Calu3 (cell line): ENCODE measurements at places on chromosomes 12 and 14. TPM values are rescaled to one million over a fixed set of nuclear protein-coding genes. Genes with fewer than 3 reads are reported as not detected.
A peak's percentile ranks its signal among the peaks of the same experiment; 100 is the strongest.

- H3K4me1 ChIP-seq, result peaks cover 21% of the 10 kb centered on the region
- no peak for DNase-seq
- H3K4me3 ChIP-seq, result no peak overlapping the region
- peaks cover 38% of the 10 kb centered on the region for H3K36me3 ChIP-seq
- H3K27me3 ChIP-seq, result peaks cover 4% of the 10 kb centered on the region
Observed at GRCh38 chr14:101557321-101557695, 4.0 kb upstream of the DIO3 start.

GRCh38 chr12:4037747-4038312 is 164.6 kb upstream of the PARP11 start:
- no peak overlapping the region for H3K4me3 ChIP-seq
- DNase-seq, result peak; percentile 57
- H3K27me3 ChIP-seq, result peaks cover 98% of the 10 kb centered on the region
- no peaks in the 10 kb centered on the region for H3K4me1 ChIP-seq
- no peaks in the 10 kb centered on the region for H3K36me3 ChIP-seq

Gene NEUROD4
- total RNA-seq, result not detected in 2 replicates

DNA sequence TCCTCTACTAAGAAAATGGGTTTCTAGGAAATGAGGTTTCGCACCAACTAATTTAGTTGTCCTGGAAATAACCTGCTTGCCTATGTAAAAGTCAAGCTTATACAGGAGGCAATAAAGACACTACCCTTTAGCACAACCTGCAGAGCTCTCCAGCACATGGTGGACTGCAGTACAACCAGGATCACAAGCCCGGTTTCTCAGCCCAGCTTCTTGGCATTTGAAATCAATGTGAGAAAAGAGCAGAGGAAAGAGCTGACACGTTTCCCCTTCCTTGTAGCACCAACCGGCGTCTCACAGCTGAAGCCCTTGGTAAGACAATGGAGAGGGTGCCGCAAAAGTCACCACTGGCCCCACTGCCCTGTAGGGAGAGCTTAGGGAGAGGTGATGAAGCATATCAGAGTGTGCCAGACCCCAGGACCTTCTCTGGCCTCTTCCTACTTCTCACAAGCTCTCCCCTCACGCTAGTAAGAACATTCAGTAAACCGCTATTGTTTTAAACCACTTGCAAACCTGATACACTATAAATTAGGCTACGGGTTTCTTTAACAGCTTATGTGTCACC is 8.6 kb downstream of the SPTLC2 start:
- no peaks in the 10 kb centered on the region for H3K27me3 ChIP-seq
- no peak overlapping the region for H3K27ac ChIP-seq
- no peak for DNase-seq
- H3K4me1 ChIP-seq, result peaks cover 22% of the 10 kb centered on the region

- no peaks in the 10 kb centered on the region for H3K4me1 ChIP-seq
- H3K27ac ChIP-seq, result no peak overlapping the region
- H3K4me3 ChIP-seq, result no peak overlapping the region
- H3K36me3 ChIP-seq, result no peaks in the 10 kb centered on the region
- peak; percentile 4 for DNase-seq
Observed at GRCh38 chr14:59631237-59631636, 54.6 kb upstream of the CCDC175 start.

- H3K36me3 ChIP-seq, result no peaks in the 10 kb centered on the region
- H3K4me1 ChIP-seq, result peaks cover 19% of the 10 kb centered on the region
- no peak overlapping the region for H3K27ac ChIP-seq
Observed at GRCh38 chr12:106147956-106148355, 9.2 kb upstream of the NUAK1 start.

Gene FAM181A
- total RNA-seq, result not detected in 2 replicates

Gene TOMM20L
- not detected in 2 replicates for total RNA-seq

DNA sequence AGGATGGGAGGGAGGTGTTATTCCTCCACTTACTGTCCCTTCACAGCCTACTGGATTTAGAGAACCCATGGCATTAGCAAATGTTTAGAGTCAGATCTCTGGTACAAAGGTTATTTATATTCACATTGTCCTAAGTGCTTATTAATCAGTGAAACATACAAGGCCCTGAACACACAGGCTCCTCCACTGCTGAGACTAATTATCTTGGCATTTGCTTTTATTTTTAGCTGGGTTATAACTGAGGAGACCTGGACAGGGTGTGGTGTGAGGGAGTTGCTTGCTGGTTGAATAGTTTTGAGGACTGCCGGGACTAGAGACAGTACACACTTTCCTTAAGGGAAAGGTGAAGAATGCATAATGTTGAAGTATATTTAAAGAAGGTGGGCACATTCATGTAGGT is 77.5 kb downstream of the FIGNL2 start:
- H3K27ac ChIP-seq, result no peak overlapping the region
- no peaks in the 10 kb centered on the region for H3K36me3 ChIP-seq
- H3K4me3 ChIP-seq, result no peak overlapping the region
- DNase-seq, result no peak

- DNase-seq, result no peak
- H3K36me3 ChIP-seq, result no peaks in the 10 kb centered on the region
- peaks cover 9% of the 10 kb centered on the region for H3K4me1 ChIP-seq
- no peak overlapping the region for H3K27ac ChIP-seq
- no peaks in the 10 kb centered on the region for H3K27me3 ChIP-seq
- no peak overlapping the region for H3K4me3 ChIP-seq
Observed at GRCh38 chr12:91896286-91897024, 249.2 kb downstream of the BTG1 start.

GRCh38 chr14:91008759-91009409 is 51.6 kb downstream of the RPS6KA5 start:
- H3K27ac ChIP-seq, result peak overlapping the region; percentile 19
- peak; percentile 9 for DNase-seq
- H3K27me3 ChIP-seq, result no peaks in the 10 kb centered on the region
- peaks cover 49% of the 10 kb centered on the region for H3K4me1 ChIP-seq
- no peak overlapping the region for H3K4me3 ChIP-seq

Gene GZMH
- total RNA-seq, result not detected in 2 replicates

- DNase-seq, result no peak
- no peak overlapping the region for H3K27ac ChIP-seq
- no peaks in the 10 kb centered on the region for H3K4me1 ChIP-seq
- H3K27me3 ChIP-seq, result peaks cover 23% of the 10 kb centered on the region
- H3K4me3 ChIP-seq, result no peak overlapping the region
Observed at GRCh38 chr12:118727196-118727978, 254.0 kb upstream of the SRRM4 start.

- DNase-seq, result no peak
- no peak overlapping the region for H3K27ac ChIP-seq
- peaks cover 36% of the 10 kb centered on the region for H3K27me3 ChIP-seq
- H3K4me1 ChIP-seq, result peaks cover 8% of the 10 kb centered on the region
- no peak overlapping the region for H3K4me3 ChIP-seq
- peaks cover 13% of the 10 kb centered on the region for H3K36me3 ChIP-seq
Observed at GRCh38 chr12:49705479-49706134, 1.6 kb downstream of the FMNL3 start.

Gene B4GALNT1
- total RNA-seq, result 8.1 and 11.1 TPM in 2 replicates

DNA sequence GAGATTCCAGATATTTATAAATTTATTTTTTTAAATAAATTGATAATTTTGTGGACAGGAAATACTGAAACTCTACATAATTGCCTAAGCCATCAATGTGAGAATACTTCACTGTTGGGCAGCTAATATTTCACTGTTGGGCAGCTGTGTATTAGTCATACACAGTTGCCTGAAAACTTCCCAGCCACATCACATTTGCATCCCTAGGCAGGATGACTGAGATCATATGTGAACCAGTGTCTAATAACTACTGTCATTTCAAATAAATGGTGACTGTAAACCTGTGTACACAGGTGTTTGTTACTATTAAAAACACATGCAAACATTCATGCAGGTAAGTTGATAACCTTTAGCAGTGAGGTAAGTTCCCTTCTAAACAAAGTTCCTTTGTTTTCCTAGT is 43.9 kb downstream of the TMTC3 start:
- H3K27me3 ChIP-seq, result no peaks in the 10 kb centered on the region
- H3K4me1 ChIP-seq, result peaks cover 17% of the 10 kb centered on the region
- no peaks in the 10 kb centered on the region for H3K36me3 ChIP-seq
- H3K4me3 ChIP-seq, result no peak overlapping the region

- no peak overlapping the region for H3K27ac ChIP-seq
- H3K36me3 ChIP-seq, result peaks cover 5% of the 10 kb centered on the region
- no peak for DNase-seq
- no peaks in the 10 kb centered on the region for H3K27me3 ChIP-seq
Observed at GRCh38 chr14:34110531-34110930, 159.7 kb upstream of the EGLN3 start.

DNA sequence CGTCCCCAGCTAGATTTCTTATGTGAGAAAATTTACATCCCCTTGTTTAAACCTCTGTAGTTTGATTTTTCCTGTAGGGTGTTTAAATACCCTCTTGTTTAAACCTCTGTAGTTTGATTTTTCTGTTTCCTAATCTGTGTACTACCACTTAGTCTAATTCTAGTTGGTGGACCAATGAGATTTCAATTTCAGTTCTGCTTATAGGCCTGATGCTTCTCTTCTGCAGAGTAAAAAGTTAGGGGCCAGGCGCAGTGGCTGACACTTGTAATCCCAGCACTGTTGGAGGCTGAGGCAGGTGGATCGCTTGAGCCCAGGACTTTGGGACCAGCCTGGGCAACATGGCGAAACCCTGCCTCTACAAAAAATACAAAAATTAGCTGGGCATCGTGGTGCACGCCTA is 11.5 kb downstream of the UBC start:
- no peaks in the 10 kb centered on the region for H3K27me3 ChIP-seq
- H3K4me1 ChIP-seq, result peaks cover 53% of the 10 kb centered on the region
- no peak overlapping the region for H3K27ac ChIP-seq
- no peak overlapping the region for H3K4me3 ChIP-seq
- DNase-seq, result no peak

Gene PLA2G1B
- total RNA-seq, result not detected in 2 replicates

- peaks cover 29% of the 10 kb centered on the region for H3K4me1 ChIP-seq
- peaks cover 7% of the 10 kb centered on the region for H3K36me3 ChIP-seq
- H3K27me3 ChIP-seq, result no peaks in the 10 kb centered on the region
- DNase-seq, result no peak
- H3K27ac ChIP-seq, result no peak overlapping the region
- H3K4me3 ChIP-seq, result no peak overlapping the region
Observed at GRCh38 chr12:67826148-67826547, 163.1 kb upstream of the IFNG-AS1 start.

Gene NTS
- not detected in 2 replicates for total RNA-seq

Gene BICD1
- total RNA-seq, result 37.3 and 45.6 TPM in 2 replicates

Gene FIGNL2
- total RNA-seq, result not detected in 2 replicates

Gene IFNG-AS1
- not detected in 2 replicates for total RNA-seq

GRCh38 chr14:67241411-67242167 is at the start of gene PALS1:
Gene PALS1 (plus strand): TSS chr14:67241435. CDS start chr14:67279171, 37,736 bp downstream.
- H3K27ac ChIP-seq, result peak within 1 kb of the TSS; percentile 63
- peaks cover 21% of the 10 kb centered on the region for H3K4me1 ChIP-seq
- H3K36me3 ChIP-seq, result peaks cover 37% of the 10 kb centered on the region
- peak within 1 kb of the TSS; percentile 73 for H3K4me3 ChIP-seq
- DNase-seq, result peak; percentile 49

DNA sequence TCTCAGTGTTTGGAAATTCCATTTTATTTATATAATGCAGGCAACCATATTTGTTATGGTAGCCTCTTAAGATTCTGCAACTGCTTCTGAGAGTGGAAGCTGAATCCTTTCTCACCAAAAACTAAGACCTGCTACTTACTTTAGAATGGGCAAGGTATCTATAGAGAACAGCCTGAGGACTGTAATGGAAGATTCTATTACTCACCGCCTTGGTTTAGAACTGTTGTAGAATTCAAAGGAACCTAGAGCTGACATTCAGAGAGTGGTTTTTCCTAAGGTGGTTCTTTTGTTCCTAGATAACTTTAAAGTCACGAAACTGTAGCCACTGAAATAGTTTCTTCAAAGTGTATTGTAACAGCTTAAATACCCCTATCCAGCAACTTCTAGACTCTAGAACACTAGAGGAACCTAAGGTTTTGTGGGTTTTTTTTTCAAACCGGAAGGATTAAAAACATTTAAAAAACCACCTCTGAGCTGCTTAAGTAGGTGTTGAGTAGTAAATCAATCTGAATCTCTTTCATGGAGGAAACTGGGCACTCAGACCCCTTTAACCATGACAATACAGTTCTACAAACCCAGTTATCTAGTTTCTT is 4.2 kb downstream of the TDP1 start:
- no peaks in the 10 kb centered on the region for H3K27me3 ChIP-seq
- H3K4me1 ChIP-seq, result peaks cover 22% of the 10 kb centered on the region
- no peak overlapping the region for H3K27ac ChIP-seq
- no peak for DNase-seq
- no peak overlapping the region for H3K4me3 ChIP-seq

Gene SLC5A8
- total RNA-seq, result 0.12 TPM in 1 of 2 replicates, not detected in the other

DNA sequence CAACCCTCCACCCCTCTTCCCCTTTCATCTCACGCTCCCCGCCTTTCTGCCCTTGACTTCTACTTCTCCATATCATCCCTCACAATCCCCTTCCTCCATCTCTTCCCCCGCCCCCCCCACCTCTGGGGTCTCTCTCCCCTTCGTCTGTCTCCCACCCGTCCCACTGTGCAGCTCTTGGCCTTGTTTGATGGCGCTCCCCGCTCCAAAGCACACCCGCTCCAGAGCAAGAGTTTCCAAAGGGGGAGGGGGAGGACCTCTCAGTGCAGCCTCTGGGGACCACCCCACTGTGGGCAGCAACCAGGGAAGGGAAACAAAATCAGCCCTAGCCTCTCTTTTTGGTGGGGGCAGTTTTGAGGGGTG is 774 bp downstream of the CHGA start:
- DNase-seq, result no peak
- H3K27me3 ChIP-seq, result peaks cover 65% of the 10 kb centered on the region
- no peaks in the 10 kb centered on the region for H3K36me3 ChIP-seq
- no peak overlapping the region for H3K4me3 ChIP-seq
- H3K27ac ChIP-seq, result no peak overlapping the region

DNA sequence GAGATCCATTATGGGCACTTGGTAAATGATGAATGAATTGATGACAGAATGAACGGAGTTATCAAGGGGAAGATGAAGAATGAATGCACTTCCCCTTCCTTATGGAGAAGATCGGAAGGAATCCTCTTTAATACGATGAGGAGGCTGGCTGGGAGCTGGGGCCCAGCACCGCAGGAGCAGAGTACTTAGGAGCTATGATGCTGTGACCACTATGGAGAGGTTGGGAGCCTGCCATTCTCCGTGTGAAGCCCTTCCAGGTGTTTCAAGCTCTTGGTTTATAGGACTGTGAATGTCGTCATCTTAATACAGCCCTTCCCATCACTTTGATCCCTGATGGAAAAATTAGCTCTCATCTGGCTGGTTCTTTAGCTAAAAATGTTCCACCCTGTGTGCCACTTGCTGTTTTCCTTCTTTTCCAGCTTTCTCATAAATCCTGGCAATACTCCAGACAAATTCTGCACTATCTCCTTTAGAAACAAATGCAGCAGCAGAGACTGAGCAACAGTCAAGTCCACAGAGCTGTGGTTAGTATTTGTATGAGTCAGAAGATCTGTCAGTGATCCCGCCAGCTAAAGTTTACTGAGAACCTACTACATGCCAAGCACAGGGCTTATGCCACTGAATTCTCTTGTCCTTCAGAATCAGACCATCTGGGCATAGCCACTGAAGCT is 263.1 kb upstream of the CRY1 start:
- H3K4me3 ChIP-seq, result no peak overlapping the region
- DNase-seq, result no peak
- H3K36me3 ChIP-seq, result no peaks in the 10 kb centered on the region
- peaks cover 35% of the 10 kb centered on the region for H3K27me3 ChIP-seq

DNA sequence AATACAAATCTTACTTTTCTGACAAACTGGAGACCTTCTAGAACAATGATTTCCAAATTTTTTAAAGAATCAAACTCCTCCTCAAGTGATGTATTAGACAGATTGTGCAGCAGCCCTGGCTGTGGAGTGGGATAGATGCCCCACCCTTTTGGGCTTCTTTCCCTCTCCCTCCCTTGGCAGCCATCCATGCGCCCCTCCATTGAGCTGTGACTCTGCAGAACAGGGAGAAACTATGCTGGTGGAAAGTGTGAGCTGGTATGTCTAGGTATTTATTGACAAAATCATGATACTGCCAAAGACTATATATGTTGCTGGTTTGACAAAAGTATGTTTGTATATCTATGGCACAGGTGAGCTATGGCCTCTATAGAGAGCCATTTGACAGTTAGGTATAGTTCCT is 138.5 kb downstream of the KTN1 start:
- no peak for DNase-seq
- peaks cover 18% of the 10 kb centered on the region for H3K4me1 ChIP-seq
- H3K36me3 ChIP-seq, result peaks cover 4% of the 10 kb centered on the region
- no peak overlapping the region for H3K4me3 ChIP-seq
